Activated T-helper 1 cell treated with anti-CD3 and anti-CD28 coated beads, Interleukin-2, amount 50 U/mL, for 16 hours (primary cell): ENCODE measurements at places on chromosomes 12 and 14.

- DNase-seq = no peak
Measured at GRCh38 chr14:92965281-92965680, 42.3 kb downstream of the CHGA start.

- no peak for DNase-seq
Measured at GRCh38 chr12:26939192-26939832, 1.0 kb downstream of the FGFR1OP2 start.

DNA sequence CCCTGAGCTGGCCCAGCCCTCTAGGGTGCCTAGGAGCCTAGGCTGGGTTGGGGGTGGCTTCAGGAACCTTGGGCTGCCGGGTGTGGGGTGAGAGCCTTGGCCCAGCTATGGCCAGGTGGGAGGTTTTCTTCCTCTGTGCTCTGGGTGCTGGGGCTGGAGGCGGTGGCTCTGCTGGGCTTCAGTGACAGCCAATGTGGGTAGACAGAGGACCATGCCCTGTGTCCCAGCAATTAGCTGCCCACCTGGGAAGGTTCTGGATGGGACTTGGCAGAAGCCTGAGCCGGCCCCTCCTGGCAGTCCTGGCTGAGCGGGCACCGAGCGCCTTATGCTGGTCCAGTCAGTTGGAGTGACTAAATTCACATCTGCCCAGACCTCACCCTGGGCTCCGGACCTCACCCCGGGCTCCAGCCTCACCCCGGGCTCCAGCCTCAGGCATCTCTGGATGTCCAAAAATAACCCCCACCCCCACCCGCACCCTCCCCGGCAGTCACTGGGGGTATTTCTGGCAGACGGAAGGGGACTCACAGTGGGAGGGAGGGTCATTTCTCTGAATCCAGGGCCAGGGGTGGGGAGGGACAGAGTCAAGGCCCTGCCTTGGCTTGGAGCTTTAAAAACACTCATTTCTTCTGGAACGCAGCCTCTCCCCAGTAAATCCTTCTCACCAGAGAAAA lies 46.9 kb downstream of the CYP46A1 start:
- no peak for DNase-seq

GRCh38 chr12:3527181-3527580 lies 36.2 kb downstream of the PRMT8 start:
- no peak for DNase-seq

GRCh38 chr12:45353944-45354343 lies 138.0 kb downstream of the ANO6 start:
- DNase-seq = no peak

- no peak for DNase-seq
Measured at GRCh38 chr12:70576341-70577282, 60.6 kb downstream of the PTPRB start.

DNA sequence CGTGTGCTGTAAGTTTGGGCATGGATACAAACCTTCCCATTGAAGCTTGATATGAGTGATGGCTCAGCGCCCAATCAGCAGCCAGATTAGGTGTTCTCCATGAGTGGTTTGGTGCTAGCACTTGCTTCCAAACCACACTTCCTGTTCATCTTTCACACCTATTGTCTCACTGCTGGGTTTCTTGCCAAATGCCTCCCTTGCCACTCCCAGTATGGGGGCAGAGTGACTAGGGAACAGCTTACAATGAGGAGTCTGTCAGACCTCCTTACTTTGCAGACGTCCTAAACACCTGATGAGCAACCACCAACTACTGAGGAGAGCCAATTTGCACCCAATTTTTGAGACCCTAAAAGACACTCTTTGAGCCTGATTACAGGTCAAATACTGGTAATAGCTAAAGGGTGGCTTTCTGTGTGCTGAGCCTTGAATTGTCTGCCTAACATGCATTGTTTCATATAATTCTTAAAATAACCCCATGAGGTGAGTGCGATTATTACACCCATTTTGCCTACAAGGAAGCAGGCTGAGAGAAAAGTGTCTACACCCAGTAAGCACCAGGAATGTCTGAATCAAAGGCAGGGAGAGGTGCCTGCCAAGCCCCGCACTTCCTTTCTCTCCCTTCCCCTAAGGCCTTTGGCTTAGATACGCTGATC lies 48.4 kb upstream of the FOS start:
- peak; percentile 24 for DNase-seq

- no peak for DNase-seq
Measured at GRCh38 chr14:103121121-103121845, 2.0 kb upstream of the TNFAIP2 start.

DNA sequence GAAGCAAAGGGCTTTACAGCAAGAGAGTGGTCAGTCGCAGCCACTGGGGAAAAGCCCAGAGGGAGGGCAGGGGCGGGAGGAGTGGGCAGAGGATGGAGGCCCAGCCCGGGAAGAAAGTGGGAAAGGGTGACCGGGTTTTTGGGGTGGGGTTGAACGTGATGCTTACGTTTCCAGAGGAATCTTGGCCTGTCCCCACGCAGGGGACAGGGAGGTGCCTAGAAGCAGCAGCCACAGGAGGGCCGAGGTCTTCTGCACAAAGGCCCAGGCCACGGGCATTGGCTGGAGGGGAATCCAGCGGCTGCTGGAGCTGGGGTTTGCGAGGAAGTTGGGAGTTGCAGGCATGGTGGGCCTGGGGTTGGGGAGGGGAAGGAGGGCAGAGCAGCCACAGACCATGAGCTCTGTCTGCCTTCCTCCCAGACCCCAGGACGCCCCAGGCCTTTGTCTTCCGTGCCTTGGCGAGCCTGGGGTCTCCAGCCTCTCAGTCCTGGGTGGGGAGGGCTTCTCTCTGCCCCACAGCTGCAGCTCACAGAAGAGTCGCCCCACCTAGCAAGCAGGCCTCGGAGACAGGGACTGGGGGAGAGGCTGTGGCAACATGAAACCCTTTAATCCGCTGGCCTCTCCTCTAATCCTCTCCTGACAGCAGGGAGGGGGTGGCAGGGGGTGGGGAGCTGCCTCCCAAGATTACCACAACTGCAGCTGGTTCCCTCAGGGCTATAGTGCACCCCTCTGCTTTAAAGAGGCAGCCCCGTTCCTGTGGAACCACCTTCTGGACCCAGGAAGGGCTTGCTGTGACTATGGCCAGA lies at the start of gene CACNA2D4:
CACNA2D4 (minus strand) TSS at position 572 of the 803 bp plus-strand sequence; CDS start at position 393, 179 bp downstream.
- DNase-seq = no peak

DNA sequence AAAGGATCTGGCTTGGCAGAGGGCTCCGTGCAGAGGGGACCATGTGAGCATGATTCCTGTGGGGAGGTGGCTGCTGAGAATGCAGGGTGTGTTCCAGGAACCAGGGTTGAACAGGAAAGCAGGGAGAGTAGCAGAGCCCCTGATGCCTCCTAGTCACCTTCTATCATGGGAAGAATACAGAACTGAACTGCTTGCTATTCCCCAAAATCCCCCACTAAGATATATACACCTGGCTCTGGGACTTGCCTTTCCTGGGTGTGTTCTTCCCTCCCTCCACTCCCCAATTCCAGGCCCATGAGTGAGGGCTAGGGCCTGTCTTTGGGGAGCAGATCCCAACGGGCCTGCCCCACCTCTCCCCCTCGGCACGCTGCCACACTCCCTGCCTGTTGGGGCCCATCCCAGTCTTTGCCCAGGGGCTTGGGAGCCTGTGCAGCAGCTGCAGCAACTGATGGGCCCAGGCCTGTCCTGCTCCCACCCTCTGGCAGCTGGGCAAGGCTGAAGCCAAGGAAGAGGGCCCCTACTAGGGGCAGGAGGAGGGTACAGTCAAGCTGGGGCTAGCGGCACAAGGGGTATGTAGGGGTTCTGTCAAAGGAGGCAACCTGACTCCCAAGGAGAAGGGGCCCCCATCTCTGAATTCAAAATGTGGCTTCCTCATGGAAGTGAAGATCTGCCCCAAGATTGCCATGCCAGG lies 3.2 kb downstream of the AJUBA start:
- DNase-seq = no peak

DNA sequence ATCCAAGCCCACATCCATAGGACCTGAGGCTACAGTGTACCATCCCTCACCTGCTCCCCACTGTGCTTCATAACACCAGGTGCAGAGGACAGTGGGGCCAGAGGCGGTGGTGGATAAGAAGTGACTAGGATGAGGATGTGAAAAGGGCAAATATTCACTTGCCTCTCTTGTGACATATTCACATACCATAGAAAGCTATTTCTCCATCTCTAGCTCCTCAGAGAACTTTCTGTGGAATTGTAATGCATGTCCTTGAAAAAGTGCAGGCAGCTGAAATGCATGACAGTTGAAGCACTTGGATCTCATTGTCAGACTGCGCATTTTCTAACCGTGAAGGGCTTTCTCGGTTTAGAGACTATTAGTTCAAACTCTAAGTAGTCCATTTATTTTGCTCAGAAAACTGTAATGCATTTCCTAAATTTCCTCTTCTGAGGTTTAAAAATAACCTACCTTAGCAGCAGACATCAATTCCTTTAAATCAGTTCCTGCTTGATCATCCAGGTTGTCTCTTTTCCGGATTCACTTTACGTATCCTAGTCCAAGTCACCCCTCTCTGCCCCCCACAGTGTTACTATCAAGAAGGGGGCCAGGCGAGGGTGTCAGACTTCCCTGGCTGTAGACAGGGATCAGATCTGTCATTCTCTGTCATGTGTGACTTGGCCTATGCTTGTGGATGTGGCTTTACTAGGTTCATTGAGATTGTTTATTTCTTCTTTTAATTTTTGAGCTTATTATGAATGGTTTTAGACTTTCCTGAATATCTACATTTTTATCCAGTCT lies 984.0 kb upstream of the TMEM132C start:
- no peak for DNase-seq

DNA sequence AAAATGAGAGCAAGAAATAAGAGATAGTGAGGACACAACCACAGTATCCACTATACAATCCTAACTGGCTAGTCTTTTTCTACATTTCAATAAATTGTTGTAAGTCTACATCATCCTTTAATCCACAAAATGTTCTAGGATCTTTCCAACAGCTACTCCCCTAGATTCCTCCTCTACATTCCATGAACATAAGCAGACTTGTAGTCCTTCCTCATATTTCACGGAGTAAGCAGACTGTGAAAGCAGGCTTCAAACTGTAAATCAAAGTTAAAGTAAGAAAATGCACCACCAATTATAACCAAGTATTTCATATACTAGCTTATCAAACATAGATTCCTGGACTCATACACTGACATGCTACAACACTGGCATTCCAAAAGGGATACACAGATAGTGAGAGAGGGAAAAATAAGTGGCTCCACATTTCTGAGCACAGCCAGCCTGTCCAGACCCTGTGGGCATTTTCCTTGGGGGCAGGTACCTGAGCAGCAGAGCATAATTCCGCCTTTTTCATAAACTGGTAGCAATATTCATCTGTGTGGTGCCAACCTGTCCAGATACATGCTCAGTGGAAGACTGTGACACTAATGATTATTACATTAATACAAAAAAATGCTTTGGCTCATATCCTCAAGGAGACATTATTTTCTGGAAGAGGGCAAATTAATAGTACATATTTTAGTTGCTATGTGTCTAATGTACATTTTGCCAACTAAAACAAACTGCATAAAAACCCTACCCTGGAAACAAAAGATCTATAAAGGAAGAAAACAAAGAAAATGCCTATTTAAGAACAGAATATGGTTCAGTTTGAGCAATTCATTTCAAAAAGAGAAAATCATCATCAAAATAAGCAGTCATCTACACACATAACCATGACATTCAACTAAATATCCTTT lies 113.3 kb upstream of the FSCB start:
- DNase-seq = no peak

- no peak for DNase-seq
Measured at GRCh38 chr12:16385782-16386646, 38.6 kb downstream of the MGST1 start.

DNA sequence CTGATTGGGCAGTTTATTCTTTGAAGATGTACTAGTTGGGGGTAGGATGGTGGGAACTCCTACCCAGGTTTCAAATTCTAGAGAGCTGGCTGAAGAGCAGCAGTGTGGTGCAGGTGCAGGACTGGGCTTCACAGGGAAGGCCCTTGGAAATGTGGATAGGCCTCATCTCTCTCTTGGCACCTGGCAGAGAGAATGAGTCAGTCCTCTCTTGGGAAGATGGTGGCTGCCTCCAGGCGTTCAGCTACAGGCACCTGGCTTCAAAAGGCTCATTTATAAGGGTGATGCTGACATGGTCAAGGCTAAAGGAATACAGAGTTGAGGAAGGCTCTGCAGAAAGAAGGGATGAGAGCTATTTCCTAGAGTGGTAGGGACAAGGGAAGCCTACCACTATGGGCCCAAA lies 179.7 kb upstream of the VASH1 start:
- DNase-seq = no peak

DNA sequence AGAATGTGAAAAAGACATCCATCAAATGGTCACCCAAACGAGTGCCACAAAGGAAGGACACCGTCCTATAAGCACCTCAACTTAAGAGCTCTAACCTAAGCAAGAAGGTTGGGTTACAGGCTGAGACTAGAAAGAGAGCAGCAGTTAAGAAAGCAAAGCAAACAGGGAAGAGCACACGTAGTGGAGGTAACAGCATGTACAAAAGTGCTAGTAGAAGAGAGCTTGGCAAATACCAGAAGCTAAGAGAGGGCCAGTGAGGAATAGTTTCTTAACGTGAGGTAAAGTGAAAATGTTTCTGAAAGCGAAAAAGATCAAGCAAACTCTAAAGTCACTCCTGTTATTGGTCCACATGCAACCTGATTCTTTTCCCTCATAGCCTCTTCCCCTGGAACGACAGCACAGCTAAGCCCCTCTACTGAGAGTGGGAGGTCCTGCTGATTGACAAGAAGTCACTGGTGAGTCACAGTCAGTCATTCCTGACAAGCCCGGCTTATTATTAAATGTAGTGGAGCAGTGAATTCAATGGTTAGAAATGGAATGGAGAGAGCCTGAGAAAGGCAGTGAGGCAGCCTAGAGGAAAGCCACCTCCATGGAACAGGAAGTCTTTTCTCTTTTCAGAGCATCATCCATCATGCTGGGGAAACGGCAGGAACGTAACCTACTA lies 204.4 kb downstream of the SLC25A21 start:
- no peak for DNase-seq

- no peak for DNase-seq
Measured at GRCh38 chr12:60148109-60148508, 552.3 kb downstream of the SLC16A7 start.

DNA sequence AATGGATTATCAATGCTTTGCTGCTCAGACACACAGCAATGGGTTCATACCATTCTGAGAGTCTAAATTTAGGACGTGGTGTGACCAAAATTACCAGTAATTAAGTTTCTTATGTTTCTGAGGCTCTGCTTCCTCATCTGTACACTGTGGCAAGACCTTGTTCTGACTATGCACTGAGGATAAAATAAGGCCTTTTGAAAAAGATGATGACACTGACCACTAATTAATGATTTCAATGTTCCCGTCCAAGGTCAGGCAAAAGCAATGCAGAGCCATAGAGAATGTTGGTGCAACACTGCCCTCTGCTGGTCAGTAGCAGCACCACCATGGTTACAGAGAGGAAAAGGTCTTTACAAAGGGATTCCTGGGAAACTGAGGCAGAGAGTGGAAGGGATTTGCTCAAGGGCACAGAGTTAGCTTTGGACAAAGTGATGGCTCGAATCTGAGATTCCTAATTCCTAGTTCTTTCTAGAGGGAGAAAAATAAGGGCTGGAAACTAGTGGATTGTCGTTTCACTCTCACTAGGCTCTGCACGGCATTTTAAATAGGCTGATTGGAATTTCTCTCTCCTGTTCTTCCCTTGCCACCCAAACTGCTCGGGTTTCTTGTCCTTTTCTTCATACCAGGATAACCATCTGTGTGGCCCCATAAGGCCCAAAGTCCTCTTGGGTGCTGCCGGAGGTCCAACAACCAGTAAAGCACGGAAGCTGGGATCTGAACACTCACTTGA lies 22.3 kb upstream of the P2RX7 start:
- peak; percentile 35 for DNase-seq
